Ovary (tissue), 10 donors: ENCODE measurements at places on chromosomes 1 and 21. TPM values are rescaled to one million over a fixed set of nuclear protein-coding genes. Genes with fewer than 3 reads are reported as not detected.

The PTPRU gene
- polyA plus RNA-seq, result 2.9 TPM

- DNase-seq, result no peak
These were observed 1.7 kb downstream of the ISG15 start for GRCh38 chr1:1014799-1015681.

DNA sequence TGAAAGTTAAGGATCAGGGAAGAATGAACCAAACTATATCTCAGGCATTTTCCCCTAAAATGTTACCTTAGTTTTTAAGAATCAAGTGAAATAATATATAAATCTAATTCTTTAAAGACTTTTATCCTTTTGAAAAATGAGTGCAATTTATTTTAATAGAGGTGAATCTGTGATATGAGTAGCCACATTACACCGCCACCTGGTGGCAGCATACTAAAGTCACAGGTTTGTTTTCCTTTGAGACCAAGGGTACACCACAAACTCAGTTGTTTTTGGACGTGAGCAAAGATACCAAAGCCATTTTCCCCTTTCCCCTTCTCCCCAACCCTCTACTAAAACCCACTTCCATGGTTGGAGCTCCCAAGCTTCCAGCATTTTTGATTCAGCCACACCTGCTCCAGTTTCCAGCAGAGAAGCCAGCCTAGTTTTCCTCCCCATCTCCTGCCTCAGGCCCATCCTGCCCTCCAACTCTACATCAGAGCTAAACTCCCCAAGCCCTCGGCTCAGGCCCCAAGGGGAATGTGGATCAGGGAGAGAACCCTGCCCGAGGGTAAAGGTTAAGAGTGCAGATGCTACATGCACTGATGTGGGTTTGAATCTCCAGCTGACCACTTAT lies 22.9 kb upstream of the LDLRAP1 start:
- DNase-seq, result peak; percentile 81

The GJB4 gene
- polyA plus RNA-seq, result not detected

The ENTREP3 gene
- 9.3 TPM for polyA plus RNA-seq

DNA sequence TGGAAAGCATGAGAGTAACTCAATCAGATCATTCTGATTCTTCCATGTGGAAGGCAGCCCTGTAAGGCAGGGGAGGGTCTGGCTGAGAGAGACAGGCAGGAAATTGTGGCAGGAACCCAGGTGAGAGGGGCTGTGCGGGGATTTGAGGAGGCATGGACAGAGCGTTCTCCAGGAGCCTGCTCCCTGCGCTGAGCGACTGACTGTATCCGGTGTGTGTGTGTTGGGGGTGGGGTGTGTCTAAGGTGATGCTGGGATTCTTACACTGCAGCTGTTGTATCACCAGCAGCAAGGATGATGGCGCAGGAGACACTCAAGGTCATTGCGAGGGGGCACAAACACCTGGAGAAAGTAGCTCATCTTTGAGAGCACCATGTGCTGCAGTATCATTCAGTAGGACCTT lies 128.5 kb downstream of the RHOU start:
- no peak for DNase-seq

DNA sequence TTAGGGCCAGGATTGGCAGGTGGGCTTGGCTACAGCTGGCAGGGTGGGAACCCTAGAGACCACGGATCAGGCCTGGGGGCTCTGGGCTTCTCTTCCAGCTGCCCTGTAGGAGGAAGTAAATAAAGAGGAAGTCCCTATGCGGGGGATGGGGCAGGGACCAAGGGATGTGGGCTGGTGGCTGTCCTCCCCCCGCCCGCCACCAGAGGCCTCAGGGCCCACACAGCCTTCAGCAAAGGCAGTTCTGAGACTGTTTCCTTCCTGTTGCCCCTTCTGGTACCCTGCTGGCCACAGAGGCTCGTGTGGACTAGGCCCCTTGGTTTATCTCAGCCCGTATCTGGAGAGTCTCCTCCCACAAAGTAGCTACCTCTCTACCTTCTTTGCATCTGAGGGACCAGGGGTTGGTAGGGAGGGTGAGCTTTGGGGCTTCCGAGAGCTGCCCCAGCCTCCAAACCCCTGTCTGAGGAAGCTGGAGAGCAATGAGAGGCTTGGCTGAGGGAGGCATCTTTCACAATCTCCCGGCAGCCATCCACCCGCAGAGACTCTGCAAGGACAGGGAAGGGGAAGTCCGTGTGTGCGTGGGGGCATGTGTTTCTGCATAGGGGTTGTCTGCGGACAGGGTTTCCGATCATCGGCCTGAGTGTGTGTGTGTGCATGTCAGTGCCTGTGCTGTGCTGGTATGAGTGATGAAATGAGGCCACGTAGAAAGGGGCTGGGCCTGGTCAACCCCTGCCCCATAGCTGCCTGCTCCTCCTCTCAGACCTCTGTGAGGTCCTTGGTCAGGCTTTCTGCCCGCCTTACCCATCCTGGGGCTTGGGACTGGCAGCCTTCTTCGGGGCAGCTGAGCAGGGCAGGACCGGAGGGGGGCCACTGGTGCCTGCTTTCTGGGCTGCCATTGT lies 12.5 kb downstream of the RPS6KA1 start:
- no peak for DNase-seq

The TMEM52 gene
- polyA plus RNA-seq, result 1.4 TPM

The PTPRC gene
- polyA plus RNA-seq, result 16.4 TPM

- DNase-seq, result no peak
These were observed 11.3 kb downstream of the ADARB1 start for GRCh38 chr21:45085700-45086099.

- no peak for DNase-seq
These were observed 161.4 kb downstream of the KAZN start for GRCh38 chr1:14759843-14760242.

DNA sequence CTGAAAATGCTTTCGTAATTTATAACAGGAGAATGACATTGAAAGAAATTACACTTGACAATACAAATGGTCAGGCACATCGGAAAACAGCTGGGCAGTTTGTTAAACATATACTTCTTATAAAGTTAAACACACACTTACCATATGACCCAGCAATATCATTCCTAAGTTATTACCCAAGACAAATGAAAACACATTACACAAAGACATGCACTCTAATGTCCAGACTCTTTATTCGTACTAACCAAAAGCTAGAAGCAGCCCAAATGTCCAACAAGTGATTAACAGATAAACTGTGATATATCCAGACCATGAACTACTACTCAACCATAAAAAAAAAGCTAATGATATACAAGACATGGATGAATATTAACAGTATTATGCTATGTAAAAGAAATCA lies 8.5 kb downstream of the AKT3 start:
- no peak for DNase-seq

- no peak for DNase-seq
These were observed 54.8 kb downstream of the H3-3A start for GRCh38 chr1:226117330-226117729.

DNA sequence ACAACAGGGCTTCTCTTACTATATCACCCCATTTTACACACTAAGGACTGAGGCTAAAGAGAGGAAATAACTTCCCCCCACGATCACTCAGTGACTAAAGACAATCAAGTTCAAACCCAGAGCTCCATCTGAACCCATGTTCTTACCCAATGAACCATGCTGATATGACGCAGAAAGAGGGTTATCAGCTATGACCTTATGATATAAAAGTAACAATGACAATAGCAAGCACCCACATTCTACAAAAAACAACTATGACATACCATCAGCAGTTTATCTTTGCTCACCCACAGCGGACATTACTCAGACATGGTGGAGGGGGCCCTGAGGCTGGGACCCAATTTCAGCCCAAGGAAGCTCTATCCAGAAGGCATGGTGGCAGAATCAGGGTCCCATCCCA lies 75.7 kb downstream of the PTPN14 start:
- DNase-seq, result no peak

DNA sequence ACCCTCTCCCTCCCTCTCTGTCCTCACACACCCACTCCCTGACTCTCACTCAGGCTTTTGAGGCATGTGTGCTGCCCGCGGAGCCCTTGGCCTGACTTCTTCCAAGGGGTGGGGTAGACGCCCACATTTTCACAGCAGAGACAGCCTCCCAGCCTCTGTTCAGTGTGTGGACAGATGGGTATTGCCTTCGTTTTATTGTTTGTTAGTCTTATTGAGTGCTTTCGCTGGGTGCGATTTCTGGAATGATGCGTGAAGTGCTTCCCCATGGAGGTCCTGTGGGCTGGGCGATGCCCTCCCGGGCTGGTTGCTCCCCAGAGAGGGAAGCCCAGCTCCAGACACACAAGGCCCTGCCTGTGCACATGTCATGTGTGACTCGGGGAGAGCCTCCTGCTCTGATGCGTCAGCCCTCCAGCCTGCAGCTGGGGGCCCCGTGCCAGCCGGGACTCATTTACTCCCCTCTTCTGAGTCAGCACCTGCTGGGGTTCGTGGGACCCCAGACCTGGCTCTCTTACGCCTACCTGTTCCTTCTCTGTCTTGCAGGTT lies 14.7 kb downstream of the PDXK start:
- DNase-seq, result no peak

- DNase-seq, result no peak
These were observed 374.2 kb downstream of the SETD4 start for GRCh38 chr21:35686156-35686555.

The RAP1GAP gene
- polyA plus RNA-seq, result 4.6 TPM

- no peak for DNase-seq
These were observed 168.5 kb downstream of the PSMG1 start for GRCh38 chr21:39014747-39015146.

DNA sequence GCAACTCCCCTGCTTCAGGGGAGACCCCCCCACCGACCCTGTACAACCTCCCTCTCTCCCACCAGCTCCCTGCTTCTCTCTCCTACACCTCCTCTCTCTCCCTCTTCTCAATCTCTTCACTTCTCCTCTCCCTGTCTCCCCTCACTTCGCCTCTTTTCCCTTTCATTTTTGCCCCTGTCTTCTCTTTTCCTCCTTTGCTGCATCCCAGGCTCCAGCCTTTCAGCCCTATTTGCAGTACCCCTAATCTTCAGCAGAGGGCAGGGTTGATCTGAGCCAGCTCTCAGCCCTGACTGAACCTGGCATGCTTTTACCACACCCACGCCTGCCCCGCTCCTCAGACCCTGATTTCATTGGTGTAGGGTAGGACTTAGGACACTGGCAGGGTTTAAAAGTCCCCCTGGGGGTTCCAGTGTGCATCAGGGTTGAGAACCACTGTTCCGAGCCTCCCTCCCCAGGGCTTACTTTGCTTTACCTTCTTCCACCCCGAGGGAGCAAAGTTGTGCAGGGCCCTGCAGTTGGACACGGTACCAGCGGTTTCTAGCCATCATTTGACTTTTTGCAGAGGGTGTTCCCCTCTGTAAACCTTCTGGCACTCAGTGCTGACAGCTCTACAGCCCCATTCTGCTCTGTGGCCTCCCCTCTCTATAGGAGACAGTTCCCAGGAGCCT lies 67.3 kb upstream of the CNTN2 start:
- peak; percentile 25 for DNase-seq

The PEAR1 gene
- 21.2 TPM for polyA plus RNA-seq

DNA sequence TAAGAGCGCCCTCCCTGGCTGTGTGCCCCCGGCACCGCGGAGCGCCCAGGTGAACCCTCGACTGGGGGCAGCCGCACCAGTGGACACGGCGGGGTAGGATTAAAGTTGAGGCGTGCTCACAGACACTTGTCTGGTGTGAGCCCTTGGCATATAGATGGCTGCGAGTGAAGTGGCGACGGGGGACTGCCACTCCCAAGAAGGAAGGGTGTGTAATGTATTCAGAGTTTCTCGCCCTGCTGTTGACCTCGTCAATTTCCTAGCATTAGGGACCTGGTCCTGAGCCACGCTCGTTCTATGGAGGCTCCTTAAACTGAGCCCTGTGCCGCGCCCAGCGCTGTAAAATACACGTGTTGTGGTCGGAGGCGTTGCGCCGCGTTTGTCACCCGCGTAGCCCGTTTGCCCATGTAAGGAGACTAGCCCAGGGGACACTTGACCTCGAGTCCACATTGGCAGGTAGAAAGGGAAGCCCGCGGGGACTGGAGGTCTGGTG lies 554 bp downstream of the EVA1C start:
- peak; percentile 69 for DNase-seq

DNA sequence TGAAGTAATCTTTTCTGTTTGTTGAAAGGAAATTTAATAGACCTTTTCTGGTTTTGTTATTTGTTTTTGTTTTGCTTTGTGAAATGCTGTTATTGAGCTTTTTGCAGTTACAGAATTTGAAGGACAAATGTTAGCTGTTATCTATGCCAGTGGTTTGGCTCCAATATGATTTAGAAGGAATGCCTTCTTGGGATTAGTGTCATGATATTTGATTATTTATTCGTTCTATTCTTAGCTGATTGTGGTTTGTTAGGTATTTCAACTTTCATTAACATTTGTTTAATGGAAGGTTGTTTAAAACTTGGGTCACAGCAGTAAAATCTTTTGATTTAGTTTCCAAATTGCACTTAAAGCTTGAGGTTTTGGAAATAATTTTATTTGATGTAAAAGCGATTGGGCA lies 33.5 kb downstream of the ADGRL2 start:
- no peak for DNase-seq

DNA sequence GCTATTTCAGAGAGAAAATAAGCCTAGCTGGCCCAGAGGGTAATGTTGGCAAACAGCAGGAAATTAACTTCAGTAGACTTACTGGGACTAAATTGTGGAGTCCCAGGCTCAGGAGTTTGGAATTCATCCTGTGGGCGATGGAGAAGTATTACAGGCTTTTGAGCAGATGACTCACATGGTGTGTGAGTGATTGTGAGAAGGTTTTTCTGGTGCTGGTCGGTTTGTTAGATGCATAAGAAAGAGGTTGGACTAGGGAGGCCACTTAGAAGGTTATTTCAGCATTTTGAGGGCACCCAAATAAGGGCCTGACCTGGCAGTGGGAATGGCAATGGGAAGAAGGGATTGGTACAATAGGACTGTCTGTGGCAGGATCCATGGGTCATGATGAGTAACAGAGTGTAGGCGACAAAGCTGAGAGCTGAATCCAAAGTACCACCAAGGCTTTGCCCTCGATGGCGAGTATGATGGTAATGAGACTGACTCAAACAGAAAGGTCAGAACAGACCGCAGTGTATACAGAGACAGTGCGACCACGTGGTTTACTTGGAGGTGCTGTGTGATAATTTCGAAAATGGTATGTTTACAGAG lies 69.2 kb upstream of the KIF26B start:
- no peak for DNase-seq

DNA sequence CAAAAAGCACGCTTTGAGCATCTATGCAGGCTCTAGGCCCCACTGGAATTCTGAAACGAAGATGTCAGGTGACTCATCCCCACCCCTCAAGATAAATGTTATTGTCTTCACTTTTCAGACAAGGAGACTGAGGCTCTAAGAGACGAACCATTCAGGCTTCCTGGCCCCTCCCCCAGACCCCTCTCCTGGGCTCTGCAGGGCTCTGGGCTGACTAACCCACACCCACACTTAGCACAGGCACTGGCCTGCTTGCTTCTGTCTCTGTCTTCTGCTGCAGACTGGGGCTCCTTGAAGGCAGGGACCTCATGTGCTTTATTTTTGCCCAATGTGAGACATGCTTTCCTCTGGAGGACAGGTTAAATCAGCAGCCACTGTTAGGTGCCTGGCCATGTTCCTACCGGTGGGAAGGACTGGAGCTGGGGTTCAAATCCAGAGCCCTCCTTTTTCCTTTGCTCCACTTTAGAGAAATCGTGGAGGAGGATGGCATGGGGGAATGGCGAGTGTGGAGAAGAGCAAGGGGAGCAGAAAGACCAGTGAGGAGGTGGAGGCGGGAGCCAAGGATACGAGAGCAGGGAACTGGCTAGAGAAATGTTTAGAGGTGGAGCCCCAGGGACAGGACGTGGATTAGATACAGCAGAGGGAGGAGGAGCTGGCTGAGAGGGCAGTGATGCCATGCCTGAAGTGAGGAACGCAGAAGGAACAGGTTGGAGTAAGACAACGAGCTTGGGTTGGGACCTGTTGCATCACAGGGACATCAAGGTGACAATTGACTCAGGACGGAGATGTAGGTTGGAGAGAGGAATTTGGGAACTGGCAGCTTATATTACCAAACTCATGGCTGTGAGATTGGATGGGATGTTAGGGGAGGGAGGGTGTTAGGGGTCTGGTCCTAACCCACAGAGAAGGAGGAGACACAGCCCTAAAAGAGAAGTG lies 1.7 kb downstream of the TMEM125 start:
- peak; percentile 13 for DNase-seq
